Neuronal stem cell (in vitro differentiated cells): ENCODE measurements at places on chromosomes 3 and 15.

GRCh38 chr3:14324224-14324944 is 78.0 kb upstream of the SLC6A6 start:
- no peak for DNase-seq

GRCh38 chr3:129514110-129514509 is 14.3 kb upstream of the RHO start:
- DNase-seq, result no peak

- DNase-seq, result no peak
Observed at GRCh38 chr3:101077361-101078011, 84.3 kb upstream of the ABI3BP start.

- no peak for DNase-seq
Observed at GRCh38 chr3:161171113-161171512, 50.0 kb upstream of the NMD3 start.

DNA sequence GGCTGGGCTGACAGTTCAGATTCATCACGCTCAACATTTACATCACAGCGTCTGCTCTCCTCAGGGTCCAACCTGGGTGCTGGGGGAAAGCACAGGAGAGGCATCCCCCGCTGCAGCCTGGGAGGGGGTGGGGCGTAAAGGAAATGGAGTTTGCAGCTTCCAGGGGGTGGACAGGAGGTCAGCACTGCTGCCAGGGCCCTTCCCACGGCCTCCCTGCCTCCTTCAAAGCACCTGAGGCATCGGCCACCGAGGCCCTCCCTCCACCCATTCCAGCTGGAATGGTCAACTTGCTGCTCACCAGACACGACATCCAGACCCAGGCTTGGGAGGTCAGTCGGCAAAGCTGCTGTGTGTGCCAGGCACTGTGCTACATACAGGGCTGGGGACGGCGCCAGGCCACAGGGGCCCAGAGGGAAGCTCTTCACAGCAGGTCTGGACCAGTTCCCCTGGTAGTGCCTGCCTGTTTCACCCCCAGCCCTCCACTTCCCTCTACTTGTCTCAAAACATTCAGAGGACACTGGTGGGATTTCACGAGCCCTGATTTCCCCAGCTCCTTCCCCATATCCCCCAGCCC is 120.7 kb downstream of the ANP32A start:
- DNase-seq, result no peak
